ENCODE measurements at places on chromosomes 3 and 15. TPM values are rescaled to one million over a fixed set of nuclear protein-coding genes. Genes with fewer than 3 reads are reported as not detected.

The CDHR4 gene
- polyA plus RNA-seq: not detected

The LRRC31 gene
- not detected for polyA plus RNA-seq

The ARNT2 gene
- polyA plus RNA-seq: 27.5 TPM

The PLSCR2 gene
- not detected for polyA plus RNA-seq

The SENP8 gene
- polyA plus RNA-seq: 3.1 TPM

GRCh38 chr3:87335931-87336330, 59.5 kb upstream of the POU1F1 start:
- DNase-seq: no peak

- no peak for DNase-seq
Measured at GRCh38 chr15:66590435-66590834, 24.6 kb upstream of the LCTL start.

DNA sequence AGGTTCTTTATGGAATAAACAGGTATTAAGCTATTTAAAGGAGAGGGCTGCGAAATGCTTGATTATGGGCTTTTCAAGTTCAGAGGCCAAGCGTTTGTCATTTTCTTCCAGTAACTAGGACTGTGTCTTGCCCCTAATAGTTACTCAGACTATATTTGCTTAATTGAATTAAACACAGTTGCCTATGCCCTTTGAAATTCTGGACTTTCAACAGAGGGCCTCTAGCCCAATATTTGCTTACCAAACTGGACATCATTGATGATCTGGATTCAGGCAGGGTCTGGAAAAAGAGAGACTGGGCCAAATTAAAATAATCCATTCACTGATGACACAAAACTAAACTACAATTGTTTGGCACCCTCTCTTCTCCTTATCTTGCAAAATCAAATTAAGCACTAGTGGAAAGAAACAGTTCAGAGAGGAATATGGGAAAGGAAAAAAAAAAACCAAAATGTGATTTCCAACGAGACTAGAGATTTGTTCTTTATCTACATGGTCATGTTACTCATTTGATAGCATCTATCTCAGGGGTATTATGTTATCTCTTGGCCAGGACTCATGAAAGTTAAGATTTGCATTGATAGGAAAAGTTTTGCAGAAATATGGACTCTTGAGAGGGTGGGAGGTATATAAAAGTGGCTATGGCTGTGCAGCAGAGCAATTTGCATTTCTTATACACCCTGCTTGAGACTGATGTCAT, 75.1 kb upstream of the TSEN2 start:
- no peak for DNase-seq

Data from BJ (cell line).